ENCODE measurements at places on chromosomes 5 and 9.

DNA sequence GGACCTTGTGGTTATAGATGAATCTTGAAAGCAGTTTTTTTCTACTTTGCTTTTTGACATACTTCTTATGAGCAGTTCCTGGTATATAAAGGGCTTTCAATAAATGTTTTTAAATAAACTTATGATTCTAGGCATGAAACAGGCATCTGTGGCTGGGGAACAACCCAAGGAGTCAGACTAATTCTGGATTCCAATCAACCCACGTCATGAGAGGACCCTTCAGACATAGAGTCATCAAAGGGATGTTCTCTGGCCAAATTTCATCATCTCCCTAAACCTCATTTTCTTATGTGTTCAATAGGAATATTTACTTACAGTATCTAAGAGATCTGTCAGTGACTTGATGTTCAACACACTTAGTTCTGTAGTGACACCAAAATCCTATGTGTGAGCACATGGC lies 243.8 kb upstream of the ZNF462 start:
- DNase-seq = no peak

- DNase-seq = no peak
Observed at GRCh38 chr9:5767968-5768932, 64.7 kb downstream of the ERMP1 start.

- no peak for DNase-seq
Observed at GRCh38 chr5:68222310-68222709, 6.8 kb downstream of the PIK3R1 start.

- DNase-seq = no peak
Observed at GRCh38 chr5:28143519-28143918, 1105.1 kb upstream of the CDH9 start.

- DNase-seq = no peak
Observed at GRCh38 chr5:168088410-168089173, 202.9 kb upstream of the WWC1 start.

DNA sequence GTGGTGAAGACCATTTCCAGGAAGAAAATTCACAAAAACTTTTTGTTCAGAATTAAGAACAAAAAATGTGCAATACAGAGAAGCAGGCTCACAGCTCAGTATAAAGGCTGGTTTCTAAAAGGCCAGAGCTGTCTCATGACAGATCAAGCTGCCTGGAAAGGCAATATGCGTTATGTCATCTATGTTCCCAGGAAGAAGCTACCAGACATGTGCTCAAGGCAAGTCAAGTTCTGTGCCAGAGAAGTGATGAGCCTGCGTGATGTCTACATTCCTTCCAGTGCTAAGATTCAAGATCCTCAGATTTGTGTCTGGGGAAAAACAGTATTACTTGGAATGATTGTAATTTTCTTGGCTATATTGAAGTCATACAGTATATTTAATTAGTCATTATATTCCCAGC lies 104.3 kb downstream of the PDE4D start:
- no peak for DNase-seq

DNA sequence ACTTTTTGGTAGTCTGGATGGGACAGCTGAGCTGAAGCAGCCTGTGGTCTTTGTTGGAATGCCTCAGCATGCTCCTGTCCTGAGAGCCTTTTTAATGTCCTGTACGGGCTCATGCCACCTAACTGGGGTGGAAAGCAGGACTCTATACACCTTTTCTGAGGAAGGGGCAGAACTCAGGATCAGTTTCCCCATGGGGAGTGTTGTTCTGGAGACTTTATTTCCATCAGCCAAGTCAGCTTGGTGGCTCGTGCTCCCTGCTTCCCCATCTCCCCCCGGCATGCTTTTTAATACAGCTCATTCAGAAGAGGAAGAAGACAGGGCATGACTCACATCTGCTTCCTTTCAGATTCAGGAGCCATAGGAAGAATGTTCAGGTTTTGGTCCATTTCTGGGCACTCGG lies 5.1 kb upstream of the SEPTIN8 start:
- DNase-seq = peak; percentile 73

GRCh38 chr9:113957821-113958341 lies 81.8 kb downstream of the ZNF618 start:
- DNase-seq = no peak

DNA sequence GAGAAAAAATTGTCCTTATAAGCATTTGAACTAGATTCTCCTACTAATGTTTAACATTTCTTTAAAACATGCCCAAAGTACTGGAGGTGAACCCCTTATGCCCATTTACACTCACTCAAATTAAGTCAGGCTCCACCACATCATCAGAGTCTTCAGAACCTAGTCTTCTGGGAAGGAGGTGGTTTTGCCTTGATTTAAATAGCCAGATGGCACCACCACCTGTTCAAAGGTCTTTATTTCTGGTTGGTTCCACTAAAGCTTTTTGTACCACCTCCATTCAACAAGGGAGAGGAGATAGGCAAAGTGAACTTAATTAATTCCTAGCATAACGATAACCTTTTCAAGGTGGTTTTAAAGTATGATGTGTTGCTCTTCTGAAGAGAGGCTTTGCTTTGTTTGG lies 189.5 kb downstream of the SLF1 start:
- DNase-seq = no peak

GRCh38 chr9:123656565-123656964 lies 273.4 kb downstream of the DENND1A start:
- DNase-seq = no peak

DNA sequence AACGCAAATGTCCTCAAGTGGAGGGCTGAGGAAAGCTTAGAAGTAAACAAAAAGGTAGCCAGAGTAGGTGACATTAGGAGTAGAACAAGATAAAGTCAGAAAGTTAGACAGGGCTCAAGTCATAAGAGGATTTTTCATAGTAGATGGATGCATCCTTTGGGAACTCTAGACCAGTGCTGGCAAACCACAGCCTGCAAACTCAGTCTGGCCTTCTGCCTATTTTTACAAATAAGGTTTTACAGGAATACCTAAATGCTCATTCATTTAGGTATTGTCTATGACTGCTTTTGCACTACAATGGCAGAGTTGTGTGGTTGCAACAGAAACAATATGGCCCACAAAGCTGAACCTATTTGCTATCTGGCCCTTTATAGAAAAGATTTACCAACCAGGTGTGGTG lies 116.0 kb upstream of the HMHB1 start:
- DNase-seq = no peak

DNA sequence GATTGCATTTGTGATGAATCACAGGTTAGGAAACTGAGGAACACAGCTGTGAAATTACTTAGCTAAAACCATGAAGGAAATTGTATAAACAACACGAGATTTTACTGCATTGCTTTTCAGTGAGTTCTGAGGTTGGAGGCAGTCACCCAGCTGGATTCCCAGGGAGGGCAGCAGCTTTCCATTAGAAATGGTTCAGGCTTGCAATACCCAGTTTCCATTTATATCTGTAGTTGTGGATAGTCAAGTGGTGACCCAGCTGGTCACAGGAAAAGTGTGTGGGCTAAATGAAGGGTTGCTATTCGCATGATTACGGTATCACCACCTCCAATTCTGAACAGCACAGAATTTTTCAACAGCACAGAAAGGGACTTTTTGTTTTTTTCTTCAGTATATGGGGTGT lies 34.3 kb upstream of the SPATA31D4 start:
- no peak for DNase-seq

GRCh38 chr5:73135429-73136054 lies 15.2 kb downstream of the TMEM171 start:
- peak; percentile 57 for DNase-seq

- no peak for DNase-seq
Observed at GRCh38 chr9:133471551-133472276, 7.2 kb downstream of the SLC2A6 start.

DNA sequence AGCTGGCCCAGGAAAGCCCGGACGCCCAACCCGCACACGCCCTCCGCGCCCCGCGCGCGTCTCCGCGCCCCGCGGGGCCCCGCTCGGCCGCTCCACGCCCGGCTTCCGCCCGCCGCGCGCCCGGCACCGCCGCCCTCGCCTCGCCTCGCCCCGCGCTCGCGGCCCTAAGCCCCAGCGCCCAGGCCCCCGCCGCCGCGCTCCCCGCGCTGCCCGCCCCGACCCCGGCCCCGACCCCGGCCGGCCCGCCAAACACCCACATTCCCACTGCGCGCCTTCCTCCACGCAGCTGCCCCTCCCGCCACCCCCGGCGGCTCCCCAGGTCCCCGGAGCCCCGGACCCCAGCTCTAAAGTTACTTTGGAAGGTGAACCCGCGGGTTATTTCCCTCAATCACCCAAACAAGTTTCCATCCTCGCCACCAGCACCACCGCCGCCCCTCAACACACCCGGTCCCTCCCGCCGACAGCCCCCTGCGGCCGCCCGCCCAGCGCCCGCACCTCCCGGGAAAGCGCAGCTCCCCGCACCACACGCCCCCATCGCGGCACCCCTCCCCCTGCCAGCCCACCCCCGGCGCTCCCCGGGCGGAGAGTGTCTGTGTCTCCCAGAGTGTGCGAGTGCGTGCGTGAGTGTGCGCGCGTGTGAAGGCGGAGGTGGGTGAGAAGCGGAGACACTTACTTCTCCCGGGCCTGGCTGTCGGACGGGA lies 439 bp downstream of the SSBP2 start:
- no peak for DNase-seq

GRCh38 chr5:17817990-17818389 lies 183.7 kb downstream of the TAF11L14 start:
- DNase-seq = no peak

GRCh38 chr5:181221792-181222629 lies 1.1 kb upstream of the TRIM41 start:
- no peak for DNase-seq

- DNase-seq = no peak
Observed at GRCh38 chr5:97979740-97980139, 793.7 kb upstream of the RGMB start.

GRCh38 chr5:170268884-170269283 lies 28.7 kb downstream of the LCP2 start:
- DNase-seq = peak; percentile 98

- no peak for DNase-seq
Observed at GRCh38 chr5:39256477-39257235, 37.3 kb upstream of the FYB1 start.
